Activated naive CD8-positive, alpha-beta T cell treated with anti-CD3 and anti-CD28 coated beads, Interleukin-2, amount 10 ng/mL, durations not matched to agents 7 days and 5 days (primary cell): ENCODE measurements at places on chromosomes 16 and 17. TPM values are rescaled to one million over a fixed set of nuclear protein-coding genes. Genes with fewer than 3 reads are reported as not detected.

GRCh38 chr17:77042476-77043231 lies 98.1 kb upstream of the SEC14L1 start:
- DNase-seq, result no peak

DNA sequence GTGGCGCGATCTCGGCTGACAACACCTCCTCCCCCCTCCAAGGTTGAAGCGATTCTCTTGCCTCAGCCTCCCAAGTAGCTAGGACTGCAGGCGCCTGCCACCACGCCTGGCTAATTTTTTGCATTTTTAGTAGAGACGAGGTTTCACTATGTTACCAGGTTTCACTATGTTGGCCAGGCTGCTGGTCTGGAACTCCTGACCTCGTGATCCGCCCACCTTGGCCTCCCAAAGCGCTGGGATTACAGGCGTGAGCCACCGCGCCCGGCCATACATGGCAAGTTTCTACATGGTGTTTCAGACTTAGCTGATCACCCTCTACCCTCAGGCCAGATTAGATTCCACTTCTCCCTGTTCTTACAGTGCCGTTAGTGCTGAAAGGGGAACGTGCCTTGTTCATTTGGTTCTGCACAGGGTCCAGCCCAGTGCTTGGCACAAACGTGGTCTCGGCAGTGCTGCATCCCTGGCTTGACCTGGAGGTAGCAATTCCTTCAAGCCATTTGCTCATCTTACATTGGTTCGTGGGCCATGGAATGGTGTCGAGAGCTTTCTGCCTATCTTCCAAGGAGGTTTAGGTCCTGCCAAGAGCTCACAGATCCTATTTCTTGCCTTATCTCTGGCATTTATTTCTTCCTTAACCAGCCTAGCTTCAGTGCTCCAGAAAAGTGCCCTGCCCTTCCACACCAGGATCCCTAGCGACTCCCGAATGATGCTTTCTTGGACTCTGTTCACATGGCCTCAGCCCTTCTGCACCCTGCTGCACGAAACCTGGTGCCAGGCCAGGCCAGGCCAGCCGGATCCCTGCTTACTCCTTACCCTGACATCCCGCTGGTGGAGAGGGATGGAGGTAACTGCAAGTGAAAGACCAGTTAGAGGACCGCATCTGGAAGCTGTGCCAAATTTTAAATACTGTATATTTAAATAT lies 14.8 kb upstream of the AURKB start:
- no peak for DNase-seq

GRCh38 chr16:79404571-79404970 lies 196.0 kb downstream of the MAF start:
- no peak for DNase-seq

- no peak for DNase-seq
Measured at GRCh38 chr16:68499006-68499405, 40.1 kb upstream of the ZFP90 start.

DNA sequence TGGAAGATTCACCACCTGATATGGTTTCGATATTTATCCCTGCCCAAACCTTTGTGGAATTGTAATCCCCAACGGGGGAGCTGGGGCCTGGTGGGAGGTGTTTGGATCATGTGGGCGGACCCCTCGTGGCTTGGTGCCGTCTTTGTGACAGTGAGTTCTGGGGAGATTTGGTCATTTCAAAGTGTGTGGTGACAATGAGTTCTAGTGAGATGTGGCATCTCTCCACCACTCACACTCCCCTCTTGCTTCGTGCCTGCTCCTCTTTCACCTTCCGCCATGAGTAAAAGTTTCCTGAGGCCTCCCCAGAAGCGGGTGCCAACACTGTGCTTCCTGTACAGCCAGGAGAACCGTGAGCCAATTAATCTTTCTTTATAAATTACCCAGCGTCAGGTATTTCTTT lies 9.7 kb downstream of the CCDC57 start:
- DNase-seq, result no peak

DNA sequence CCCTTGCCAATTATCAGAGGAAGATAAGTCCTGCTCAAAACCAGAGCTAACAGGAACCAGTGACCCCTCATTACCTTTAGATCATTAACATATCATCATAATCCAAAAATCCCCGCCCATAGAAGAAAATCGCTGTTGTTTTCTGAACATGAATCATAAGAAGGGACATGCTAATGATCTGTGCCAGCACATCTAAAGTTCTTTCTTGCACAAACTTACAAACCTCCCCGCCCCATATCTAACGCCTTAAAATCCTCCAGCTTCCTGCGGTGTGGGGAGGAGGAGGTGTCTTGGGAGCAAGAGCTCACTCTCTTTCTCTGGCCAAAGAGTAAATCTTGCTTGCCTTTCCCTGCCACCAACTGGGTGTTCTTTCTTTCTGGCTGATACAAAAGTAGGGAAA lies 78.3 kb downstream of the IRX3 start:
- DNase-seq, result no peak

- no peak for DNase-seq
Measured at GRCh38 chr16:35140293-35140986, 1681.0 kb downstream of the TP53TG3F start.

- no peak for DNase-seq
Measured at GRCh38 chr16:12061336-12062055, 85.0 kb downstream of the SNX29 start.

DNA sequence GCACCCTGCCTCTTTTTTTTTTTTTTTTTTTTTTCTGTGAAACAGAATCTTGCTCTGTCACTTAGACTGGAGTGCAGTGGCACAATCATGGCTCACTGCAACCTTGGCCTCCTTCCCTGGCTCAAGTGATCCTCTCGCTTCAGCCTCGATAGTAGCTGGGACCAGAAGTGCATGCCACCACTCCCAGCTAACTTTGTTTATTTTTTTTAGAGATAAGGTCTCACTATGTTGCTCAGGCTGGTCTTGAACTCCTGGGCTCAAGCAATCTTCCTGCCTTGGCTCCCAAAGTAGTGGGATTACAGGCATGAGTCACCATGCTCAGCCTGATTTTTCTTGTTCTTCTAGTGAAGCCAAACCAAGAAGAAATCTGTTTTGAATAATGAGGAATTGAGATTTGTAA lies 25.0 kb downstream of the CDK12 start:
- no peak for DNase-seq

GRCh38 chr16:67708368-67708771 lies 10.7 kb downstream of the GFOD2 start:
- DNase-seq, result no peak

- DNase-seq, result no peak
Measured at GRCh38 chr17:55693254-55694216, 29.1 kb downstream of the TMEM100 start.

DNA sequence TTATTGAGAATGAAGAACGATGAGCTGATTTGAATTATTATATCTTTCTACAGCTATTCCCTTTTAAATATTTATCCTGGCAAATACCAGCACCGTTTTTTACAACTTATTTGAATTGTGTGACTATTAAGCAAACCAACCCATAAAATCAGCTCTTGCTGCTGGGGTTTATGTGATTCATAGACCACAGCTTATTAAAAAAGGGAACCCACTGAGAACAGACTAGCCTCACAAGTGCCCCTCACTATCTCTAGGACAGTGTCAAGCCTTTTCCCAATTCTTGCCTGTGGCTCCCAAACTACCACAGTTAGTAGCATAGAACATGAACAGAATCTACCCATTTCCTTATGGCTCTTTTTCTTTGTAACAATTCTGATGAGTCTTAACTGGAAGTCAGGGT lies 6.1 kb upstream of the LIG3 start:
- DNase-seq, result no peak

DNA sequence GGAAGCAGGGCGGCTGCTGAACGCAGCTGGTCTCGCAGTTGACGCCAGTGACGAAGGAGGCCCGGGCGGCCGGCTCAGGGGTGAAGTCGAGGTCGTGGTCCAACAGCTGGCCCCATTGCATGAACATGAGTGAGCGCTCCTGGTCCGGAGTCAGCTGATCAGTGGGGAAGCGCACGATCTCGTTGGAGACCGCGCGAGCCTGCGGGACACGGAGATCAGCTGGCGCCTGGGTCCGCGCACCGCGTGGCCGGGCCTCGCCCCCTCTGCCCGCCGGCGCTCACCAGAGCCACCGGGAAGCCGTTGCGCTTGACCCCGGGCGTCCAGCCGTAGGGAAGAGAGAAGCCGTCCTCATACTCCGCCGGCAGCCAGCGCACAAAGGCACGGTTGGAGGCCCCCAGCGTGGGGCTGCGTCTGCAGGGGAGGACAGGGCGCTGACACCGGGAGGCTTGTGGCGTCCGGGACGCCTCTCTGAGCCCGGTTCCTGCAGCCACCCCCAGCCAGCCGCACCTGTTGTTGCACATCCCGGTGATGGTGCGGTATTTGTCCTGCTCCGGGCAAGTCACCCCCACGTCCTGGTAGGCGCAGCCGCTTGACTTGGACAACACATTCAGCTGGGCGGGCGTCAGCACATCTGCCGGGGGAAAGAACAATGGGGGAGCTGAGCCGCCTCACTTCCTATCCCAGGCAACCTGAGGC lies 1.6 kb downstream of the MPO start:
- no peak for DNase-seq

DNA sequence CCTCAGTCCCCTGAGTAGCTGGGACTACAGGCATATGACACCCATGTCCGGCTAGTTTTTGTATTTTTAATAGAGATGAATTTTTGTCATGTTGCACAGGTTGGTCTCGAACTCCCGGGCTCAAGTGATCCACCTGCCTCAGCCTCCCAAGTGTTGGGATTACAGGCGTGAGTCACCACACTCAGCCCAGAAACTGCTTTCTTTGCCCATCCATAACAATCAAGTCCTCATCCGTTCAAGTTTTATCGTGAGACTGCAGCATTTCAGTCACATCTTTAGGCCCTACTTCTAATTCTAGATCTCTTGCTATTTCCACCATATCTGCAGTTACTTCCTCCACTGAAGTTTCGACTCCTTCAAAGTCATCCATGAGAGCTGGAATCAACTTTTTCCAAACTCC lies 6.4 kb downstream of the NPRL3 start:
- DNase-seq, result no peak

DNA sequence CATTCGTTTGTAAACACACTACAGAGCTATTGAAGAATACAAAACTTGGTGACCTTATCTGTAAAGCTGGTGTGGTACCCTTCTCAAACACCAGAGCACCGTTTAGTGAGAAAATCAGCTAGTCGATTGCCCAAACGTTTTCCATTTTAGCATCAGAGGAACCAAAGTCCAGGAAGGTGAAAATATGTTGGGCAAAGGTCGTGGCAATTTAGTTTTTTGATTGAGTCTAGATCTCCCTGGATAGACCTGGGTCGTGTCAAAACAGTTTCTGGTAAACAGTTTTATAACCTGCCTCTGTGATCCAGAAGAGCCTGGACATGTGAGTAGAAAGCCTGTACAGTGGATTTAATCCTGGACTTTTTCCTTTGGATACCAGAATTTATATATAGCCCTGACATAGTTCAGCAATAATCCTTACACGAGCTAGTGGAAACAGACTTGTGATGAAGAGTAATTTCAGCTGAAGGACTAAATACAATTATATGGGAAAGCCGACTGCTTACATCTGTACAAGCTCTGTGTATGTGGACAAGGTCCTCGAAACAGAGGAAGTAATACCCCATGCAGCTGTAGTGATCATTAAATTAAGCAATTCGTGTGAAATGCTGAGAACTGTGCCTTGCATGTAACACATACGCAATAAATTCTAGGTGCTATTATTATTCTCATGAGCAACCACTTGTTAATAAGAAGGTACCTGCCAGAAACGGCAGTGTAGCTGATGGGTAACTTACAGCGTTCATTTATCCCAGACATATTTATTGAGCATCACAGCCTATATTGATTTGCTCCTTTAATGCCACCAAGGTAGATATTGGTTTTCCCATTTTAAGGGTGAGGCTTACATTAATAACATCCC lies 72.5 kb downstream of the MAP2K6 start:
- no peak for DNase-seq

DNA sequence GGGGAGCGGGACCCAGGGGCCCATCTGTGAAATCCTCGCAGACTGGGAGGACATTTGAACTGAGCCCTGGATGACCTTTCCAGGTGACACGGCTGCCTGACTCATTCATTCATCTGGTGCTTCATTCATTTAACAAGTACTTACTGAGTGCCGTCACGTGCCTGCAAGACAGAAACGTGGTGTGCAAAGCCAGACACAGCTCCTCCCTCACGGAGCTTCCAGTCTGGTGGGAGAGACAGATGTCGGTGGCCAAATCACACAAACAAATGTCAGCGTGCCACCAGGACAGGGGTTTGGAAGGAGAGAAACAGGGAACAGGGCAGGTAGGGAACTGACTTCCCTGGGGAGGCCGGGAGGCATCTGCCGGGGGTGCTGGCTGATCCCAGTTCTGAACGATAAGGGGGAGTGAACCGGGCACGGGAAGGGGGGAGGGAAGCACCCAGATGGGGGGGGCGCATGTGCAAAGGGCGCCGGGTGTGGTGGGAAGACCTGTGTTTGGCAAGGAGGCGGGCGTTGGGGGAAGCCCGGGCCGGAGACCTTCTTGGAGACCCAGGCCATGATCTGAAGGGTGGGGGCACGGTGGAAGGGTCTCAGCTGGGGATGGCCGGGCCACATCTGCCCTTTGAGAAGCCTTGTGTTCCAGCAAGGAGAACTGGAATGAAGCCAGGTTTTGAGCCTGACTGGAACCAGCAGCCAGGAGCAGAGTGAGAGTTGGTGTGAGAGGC lies 93.6 kb upstream of the CIBAR2 start:
- no peak for DNase-seq

GRCh38 chr17:38693700-38694329 lies 11.3 kb upstream of the MLLT6 start:
- DNase-seq, result no peak

GRCh38 chr17:37158290-37158689 lies 209.5 kb downstream of the AATF start:
- DNase-seq, result no peak

DNA sequence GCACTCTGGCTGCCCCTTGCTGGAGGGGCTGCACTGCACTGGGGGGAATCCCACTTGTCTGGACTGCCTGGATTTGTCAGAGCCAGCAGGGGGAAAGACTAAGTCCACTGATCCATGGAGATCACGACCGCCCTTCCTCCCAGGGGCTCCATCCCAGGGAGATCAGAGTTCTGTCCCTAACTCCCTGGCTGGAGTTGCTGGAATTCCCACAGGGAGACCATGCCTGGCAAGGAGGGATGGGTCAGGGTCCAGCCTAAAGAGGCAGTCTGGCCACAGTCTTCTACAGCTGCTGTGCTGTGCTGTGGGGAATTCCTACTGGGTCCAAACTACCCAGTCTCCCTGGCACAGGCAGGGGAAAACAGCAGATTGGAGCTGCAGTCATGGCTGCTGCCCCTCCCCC lies 311.9 kb downstream of the ZFHX3 start:
- no peak for DNase-seq

The SLC38A8 gene
- not detected for total RNA-seq

The SLC5A2 gene
- 0.53 TPM for total RNA-seq

The TEKT5 gene
- not detected for total RNA-seq

The KRTAP4-9 gene
- total RNA-seq, result not detected

The WNT3 gene
- total RNA-seq, result not detected

The THAP11 gene
- total RNA-seq, result 48.1 TPM

The CMTM4 gene
- 2.0 TPM for total RNA-seq
